ENCODE measurements at places on chromosomes 12 and 14. TPM values are rescaled to one million over a fixed set of nuclear protein-coding genes. Genes with fewer than 3 reads are reported as not detected.

DBX2 gene
- not detected for total RNA-seq

KERA gene
- not detected for total RNA-seq

ADAM20 gene
- 0.68 TPM for total RNA-seq

GLRX5 gene
- total RNA-seq: 57.8 TPM

LMNTD1 gene
- total RNA-seq: 0.14 TPM

TM7SF3 gene
- total RNA-seq: 357 TPM

CDC42BPB gene
- 176 TPM for total RNA-seq

EML5 gene
- 0.78 TPM for total RNA-seq

CCDC184 gene
- not detected for total RNA-seq

KRT3 gene
- total RNA-seq: not detected

INTS13 gene
- total RNA-seq: 53.3 TPM

NUAK1 gene
- total RNA-seq: 20.5 TPM

ARHGAP9 gene
- not detected for total RNA-seq

POU6F1 gene
- total RNA-seq: 0.34 TPM

ARL6IP4 gene
- 111 TPM for total RNA-seq

RASAL1 gene
- 1.8 TPM for total RNA-seq

HOXC5 gene
- total RNA-seq: not detected

PLEKHD1 gene
- total RNA-seq: 0.07 TPM

CLMN gene
- total RNA-seq: 5.8 TPM

TCL1B gene
- not detected for total RNA-seq

YEATS4 gene
- total RNA-seq: 30.1 TPM

DMAC2L gene
- 9.6 TPM for total RNA-seq

NXPH4 gene
- 14.2 TPM for total RNA-seq

LUM gene
- under 0.01 TPM for total RNA-seq

DCD gene
- total RNA-seq: not detected

SLC39A2 gene
- 0.64 TPM for total RNA-seq

PLBD2 gene
- total RNA-seq: 37.7 TPM

LRTM2 gene
- not detected for total RNA-seq

SLC41A2 gene
- 2.1 TPM for total RNA-seq

IGF1 gene
- total RNA-seq: not detected

BDKRB2 gene
- total RNA-seq: 4.8 TPM

GPR68 gene
- total RNA-seq: 10.5 TPM

FOXN4 gene
- not detected for total RNA-seq

CLEC14A gene
- not detected for total RNA-seq

TSFM gene
- 17.3 TPM for total RNA-seq

GARIN6 gene
- total RNA-seq: not detected

GLS2 gene
- 7.2 TPM for total RNA-seq

TNFAIP2 gene
- 26.8 TPM for total RNA-seq

RBP5 gene
- not detected for total RNA-seq

KRT75 gene
- 0.78 TPM for total RNA-seq

HAL gene
- 0.68 TPM for total RNA-seq

MMP17 gene
- total RNA-seq: 9.9 TPM

NANOG gene
- under 0.01 TPM for total RNA-seq
